ENCODE measurements at places on chromosomes 5 and 9. TPM values are rescaled to one million over a fixed set of nuclear protein-coding genes. Genes with fewer than 3 reads are reported as not detected.

DNA sequence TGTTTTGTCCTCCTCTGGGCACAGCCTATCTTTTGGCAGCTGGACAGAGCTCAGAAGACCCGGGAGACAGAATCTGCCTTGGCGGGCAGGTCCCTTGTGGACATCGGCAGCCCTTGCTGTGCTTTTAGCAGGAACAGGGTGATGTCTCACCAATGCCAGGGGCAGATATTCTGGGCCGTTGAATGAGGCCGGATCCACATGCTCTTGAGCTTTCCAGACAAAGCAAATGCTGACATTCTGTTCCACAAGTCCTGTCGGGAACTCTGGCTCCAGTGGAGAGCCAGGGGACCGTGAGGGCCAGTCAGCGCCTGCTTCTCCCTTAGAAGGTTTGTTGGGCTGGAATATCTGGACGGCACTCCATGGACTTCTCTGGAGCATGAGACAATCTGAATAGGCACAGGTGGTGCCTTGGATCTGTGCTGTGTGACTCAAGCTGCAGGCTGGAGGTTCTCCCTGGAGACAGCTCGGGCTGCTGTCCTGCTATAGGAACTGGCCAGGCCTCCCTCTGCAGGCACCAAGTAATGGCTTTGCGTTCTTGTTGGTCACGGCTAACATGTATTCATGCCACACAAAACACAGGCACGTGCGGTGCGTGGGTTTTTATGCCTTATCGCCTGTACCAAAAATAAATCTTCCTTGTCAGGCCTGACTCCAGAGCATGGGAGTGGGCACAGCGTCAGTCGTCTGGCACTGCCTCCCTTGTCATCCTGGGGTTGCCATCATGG lies 80.3 kb downstream of the GADD45G start:
- DNase-seq: no peak

DNA sequence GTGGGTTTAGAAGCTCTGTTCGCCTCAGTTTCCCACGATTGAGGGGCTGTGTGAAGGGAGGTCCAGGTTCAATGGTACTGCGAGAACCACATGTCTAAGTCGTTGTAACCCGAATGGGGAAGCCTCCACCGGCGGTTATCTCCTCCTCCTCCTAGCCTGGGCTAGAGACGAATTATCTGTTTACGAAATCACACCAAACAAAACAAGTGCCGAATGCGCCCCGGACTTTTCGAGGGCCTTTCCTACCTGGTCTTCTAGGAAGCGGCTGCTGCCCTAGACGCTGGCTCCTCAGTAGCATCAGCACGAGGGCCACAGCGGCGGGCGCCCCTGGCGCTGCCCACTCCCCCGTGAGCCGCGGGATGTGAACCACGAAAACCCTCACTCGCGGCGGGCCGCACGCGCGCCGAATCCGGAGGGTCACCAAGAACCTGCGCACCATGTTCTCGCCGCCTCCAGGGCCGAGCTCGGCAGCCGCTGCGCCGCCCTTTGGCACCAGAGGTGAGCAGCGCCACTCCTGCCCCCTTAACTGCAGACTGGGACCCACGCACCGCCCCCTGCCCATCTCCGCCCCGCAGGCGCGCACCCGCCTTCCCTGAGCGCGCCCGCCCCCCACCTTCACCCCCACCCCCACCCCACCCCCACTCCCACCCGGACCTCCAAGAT lies at the start of gene CDKN2A:
CDKN2A (minus strand) TSS at position 500 of the 663 bp plus-strand sequence.
- peak; percentile 57 for DNase-seq

DNA sequence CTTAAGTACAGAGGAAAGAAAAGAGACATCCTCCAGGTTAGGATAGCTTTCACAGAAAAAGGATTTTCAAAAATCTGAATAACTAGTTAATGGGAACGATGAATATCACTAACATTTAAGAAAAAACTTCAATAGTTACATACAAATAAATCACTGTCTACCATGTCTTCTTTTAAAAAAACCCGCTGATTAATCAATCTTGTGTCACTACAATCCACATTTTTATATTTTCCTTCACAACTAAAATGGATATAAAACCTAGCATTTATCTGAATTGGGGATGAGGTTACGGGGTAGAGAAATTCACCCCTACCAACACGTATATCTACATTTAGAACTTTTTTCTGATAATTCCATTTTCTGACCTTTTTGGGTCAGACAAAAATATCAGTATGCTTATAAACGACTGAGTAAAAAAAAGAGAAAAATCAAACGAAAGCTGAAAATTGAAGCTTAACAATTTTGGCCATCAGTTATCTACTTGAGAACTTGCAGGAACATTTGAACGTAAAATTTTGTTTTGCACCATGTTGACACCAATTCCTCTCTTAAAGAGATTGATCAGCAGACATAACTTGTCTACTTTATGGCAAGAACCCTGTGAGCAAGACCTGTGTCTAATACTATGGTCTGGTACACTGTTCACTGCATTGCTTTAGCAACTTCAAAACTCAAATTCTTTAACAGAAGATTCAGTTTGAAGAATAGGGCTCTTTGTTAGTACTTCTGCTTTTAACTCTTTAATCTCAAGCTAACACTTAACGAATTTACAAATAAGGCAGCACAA lies 4.8 kb downstream of the NR3C1 start:
- peak; percentile 16 for DNase-seq

DNA sequence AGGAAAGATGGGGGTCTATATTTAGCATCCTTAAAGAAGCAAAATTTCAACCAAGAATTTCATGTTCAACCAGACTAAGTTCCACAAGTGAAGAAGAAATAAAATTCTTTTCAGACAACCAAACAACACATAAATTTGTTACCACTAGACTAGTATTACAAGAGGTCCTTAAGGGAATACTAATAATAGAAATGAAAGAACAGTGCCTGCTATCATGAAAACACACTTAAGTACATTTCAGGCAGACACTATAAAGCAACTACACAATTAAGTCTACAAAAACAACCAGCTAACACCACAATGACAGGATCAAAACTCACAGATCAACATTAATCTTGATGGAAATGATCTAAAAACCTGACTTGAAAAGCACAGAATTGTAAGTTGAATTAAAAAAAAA lies 477.2 kb downstream of the PTPRD start:
- DNase-seq: no peak

GRCh38 chr9:125839317-125839716 lies 92.1 kb downstream of the PBX3 start:
- DNase-seq: no peak

- DNase-seq: no peak
These were observed 95.0 kb downstream of the CFAP90 start for GRCh38 chr5:7755958-7756357.

DNA sequence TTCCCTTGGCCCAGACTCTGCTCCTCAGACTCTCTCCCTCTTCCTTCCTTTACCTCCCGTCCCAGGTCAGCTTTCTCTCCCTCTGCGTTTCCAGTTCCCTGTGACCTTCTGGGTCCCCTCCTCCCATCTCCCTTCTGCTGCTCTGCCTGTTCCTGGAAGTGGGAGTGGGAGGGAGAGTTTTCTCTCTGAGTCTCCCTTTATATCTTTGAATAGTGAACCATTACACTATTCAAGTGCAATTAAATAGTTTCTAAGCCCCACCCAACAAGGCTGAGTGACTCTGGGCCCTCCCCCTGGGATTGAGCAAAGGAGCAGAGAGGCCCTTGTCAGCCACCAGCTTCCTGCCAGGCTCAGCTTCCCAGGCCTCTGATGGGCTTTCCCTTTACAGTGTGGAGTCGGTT lies 34.8 kb downstream of the THBS4 start:
- no peak for DNase-seq

GRCh38 chr9:107246259-107247254 lies 36.5 kb upstream of the RAD23B start:
- DNase-seq: peak; percentile 18

GRCh38 chr9:17907779-17908508 lies 329.1 kb downstream of the SH3GL2 start:
- no peak for DNase-seq

GRCh38 chr9:80049096-80049782 lies 477.5 kb downstream of the TLE4 start:
- no peak for DNase-seq

GRCh38 chr5:37875051-37875787 lies 35.4 kb upstream of the GDNF start:
- peak; percentile 67 for DNase-seq

The UBE2QL1 gene
- total RNA-seq: not detected

The PCDHA9 gene
- under 0.01 TPM for total RNA-seq

The DIAPH1 gene
- 26.8 TPM for total RNA-seq

The PCDHGA10 gene
- total RNA-seq: 12.2 TPM

The MEIKIN gene
- total RNA-seq: not detected

The WDR31 gene
- 0.32 TPM for total RNA-seq

The FOXI1 gene
- not detected for total RNA-seq
